ENCODE measurements at places on chromosomes 3 and 15.

DNA sequence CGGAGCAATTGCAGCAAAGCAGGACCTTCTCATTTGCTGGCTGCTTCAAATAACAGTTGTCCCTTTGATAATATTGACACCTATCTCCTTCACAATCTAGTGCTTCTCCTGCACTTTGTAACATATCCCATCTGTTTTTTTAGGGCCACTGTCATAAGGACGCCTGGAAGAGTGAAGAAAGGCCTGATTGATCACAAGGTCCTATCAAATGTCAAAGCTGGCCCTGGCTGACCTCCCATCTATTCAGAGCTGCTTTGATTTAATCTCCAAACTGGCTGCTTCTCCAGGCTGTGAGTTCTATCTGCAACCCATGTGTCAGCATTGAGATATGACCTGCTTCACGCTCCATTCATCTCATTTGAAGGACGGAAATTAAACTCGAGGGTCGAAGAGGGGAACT lies 601.2 kb upstream of the KCNMB2 start:
- no peak for DNase-seq

DNA sequence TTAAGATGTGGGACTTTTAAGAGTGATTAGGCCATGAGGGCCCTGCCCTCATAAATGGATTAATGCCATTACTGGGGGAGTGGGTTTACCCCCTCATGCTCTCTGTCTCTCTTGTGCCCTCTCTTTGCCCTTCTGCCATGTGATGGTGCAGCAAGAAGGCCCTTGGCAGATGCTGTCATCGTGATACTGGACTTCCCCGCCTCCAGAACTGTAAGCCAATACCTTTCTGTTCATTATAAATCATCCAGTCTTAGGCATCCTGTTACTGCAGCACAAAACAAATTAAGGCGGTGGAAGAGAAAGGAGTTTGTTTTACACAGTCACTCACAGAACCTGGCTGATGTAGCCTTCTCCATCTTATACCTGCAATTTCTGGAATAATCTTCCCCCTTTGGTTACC lies 360.3 kb upstream of the TBL1XR1 start:
- no peak for DNase-seq

GRCh38 chr3:152253514-152253913 lies 15.2 kb upstream of the MBNL1 start:
- no peak for DNase-seq

GRCh38 chr3:67296039-67296892 lies 298.2 kb downstream of the KBTBD8 start:
- DNase-seq: no peak

GRCh38 chr3:172270557-172271166 lies 177.6 kb downstream of the GHSR start:
- no peak for DNase-seq

GRCh38 chr15:89323825-89324224 lies 10.8 kb downstream of the POLG start:
- DNase-seq: no peak

DNA sequence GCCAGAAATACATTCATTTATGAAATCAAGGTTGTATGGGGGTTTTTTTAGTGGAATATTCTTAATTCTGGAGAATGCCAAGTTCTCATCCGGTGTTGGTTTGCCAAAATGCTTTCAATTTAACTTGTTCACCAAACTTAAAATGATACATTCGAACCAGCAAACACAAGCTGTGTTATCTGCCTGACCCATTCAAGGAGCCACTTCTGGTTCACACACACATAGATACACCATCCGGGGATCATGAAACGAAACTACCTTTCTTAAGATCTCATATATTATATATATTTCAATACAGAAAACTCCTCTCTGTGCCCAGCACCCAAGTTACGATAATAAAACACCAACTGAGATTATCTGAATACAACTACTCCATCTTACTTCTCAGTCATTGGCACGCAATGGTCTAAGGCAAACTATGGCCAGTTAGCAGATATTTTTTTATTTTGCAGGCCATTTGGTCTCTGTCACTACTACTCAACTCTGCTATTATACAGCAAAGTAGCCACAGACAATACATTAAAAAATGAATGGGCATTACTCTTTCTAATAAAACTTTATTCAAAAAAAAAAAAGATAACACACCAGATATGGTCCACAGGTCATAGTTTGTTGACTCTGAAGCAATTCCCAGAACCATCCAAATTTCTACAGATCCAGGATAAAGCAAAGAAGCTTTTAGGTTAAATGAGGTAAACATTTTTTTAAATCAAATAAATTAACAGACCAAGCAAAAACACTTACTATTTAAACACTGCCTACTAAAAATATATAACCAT lies 89.6 kb downstream of the TBL1XR1 start:
- no peak for DNase-seq

DNA sequence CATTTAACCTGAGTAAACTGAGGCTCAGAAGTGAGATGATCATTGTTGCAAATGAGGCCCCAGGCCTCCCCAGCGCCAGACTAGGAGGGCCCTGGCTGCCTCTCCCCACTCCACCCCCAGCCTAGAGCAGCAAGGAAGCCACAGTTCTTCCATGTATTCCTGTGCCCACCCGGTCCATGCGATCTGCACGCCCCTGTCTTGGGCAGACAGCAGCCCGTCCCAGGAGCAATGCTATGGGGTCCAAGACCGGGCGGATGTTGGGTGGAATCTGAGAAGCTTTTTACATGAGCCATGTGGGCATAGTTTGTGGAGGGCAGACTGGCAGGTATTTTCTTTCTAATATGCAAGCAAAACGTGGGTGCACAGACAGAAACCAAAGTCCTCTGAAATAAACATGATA lies 15.1 kb downstream of the SH2D7 start:
- DNase-seq: no peak

- no peak for DNase-seq
These were observed 27.2 kb downstream of the ACKR2 start for GRCh38 chr3:42836150-42837123.

GRCh38 chr3:155064920-155065319 lies 15.2 kb upstream of the MME start:
- DNase-seq: no peak

- DNase-seq: no peak
These were observed 668.7 kb downstream of the OTOL1 start for GRCh38 chr3:162165346-162165745.

DNA sequence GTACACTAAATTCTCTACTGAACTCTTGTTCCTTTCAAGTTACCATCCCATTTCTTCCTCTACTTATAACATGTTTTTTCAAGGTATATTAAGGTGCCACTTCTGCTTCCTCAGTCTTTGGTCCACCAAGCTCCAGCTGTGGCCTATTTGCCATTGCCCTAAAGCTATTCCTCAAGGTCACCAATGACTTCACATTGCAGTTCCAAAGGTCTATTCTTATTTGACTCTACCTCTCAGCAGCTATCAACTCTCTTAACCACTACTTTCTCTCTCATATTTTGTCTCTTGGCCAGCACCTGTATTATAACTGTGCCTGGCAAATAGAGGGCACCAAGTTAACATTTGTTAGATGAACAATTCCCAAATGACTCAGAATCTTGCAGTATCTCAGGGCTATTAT lies 354.7 kb downstream of the PLCL2 start:
- DNase-seq: no peak

DNA sequence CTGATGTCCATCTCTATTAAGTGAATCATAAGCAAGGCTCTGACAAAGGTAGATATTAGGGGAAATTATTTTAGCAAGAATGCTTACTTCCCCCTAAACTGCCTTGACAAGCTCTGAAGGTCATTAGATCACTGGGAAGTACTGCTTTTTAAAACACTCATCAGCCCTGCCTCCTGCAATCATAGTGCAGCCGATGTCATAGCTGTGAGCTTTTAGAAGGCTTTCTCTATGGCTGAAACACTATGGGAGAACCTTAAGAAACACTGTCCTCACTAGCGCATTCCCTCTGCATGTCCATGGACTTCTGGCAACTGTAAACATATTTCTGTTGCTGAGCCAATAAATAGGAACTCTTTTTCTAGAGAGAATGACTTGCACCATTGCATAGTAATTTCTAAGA lies 38.7 kb upstream of the PTPRG start:
- no peak for DNase-seq

- no peak for DNase-seq
These were observed 81.6 kb upstream of the LRRFIP2 start for GRCh38 chr3:37255990-37256308.

GRCh38 chr3:9340472-9340902 lies 22.4 kb upstream of the THUMPD3 start:
- no peak for DNase-seq

- no peak for DNase-seq
These were observed 27.6 kb upstream of the ZFAND6 start for GRCh38 chr15:80031841-80032240.

GRCh38 chr3:51400166-51400565 lies 9.1 kb downstream of the RBM15B start:
- DNase-seq: no peak

- no peak for DNase-seq
These were observed 68.7 kb upstream of the PRR23C start for GRCh38 chr3:139113231-139113992.

DNA sequence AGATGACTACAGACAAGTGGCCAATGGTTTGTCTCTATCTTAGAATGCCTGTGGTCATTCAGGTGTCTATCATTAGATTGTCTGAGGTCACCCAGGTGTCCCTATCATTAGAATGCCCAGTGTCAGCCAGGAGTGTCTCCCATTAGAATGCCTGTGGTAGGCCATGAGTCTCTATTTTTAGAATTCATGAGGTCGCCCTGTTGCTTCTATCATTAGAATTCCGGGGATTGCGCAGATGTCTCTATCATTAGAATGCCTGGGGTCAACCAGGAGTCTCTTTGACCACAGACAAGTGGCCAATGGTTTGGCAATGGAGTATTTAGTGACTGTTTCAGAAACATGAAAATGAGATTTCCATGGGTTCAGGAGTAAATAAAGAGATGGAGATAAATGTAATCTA lies 7.6 kb downstream of the RTP2 start:
- DNase-seq: no peak

GRCh38 chr3:58305882-58306711 lies at the start of the genes HTD2 and RPP14:
TSS of gene HTD2 (plus strand) at chr3:58306520. CDS start at chr3:58317614, 11,094 bp downstream.
TSS of gene RPP14 (plus strand) at chr3:58306245. CDS start at chr3:58310330, 4,085 bp downstream.
- DNase-seq: peak; percentile 98

GRCh38 chr3:13217253-13217652 lies 144.0 kb upstream of the IQSEC1 start:
- DNase-seq: no peak

- DNase-seq: no peak
These were observed 502.8 kb upstream of the TBL1XR1 start for GRCh38 chr3:177700117-177700516.

- no peak for DNase-seq
These were observed 36.0 kb downstream of the TSPAN3 start for GRCh38 chr15:77034695-77035489.

DNA sequence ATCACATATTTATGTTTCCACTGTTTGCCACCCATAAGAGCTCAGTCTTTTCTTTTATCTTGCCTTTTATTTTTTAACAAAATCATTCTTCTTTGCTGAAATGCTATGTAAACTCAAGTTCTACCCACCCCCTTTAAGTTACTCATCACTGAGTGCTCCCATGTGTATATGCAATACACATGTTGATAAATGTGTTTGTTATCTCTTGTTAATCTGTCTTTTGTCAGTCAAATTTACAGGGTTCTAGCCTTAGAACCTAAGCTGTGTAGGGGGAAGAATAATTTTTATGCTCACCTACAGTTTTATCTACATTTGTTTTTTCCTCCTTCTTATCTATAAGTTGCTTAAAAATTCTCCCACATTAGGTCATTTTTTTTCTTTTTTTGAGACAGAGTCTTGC lies 1195.9 kb downstream of the ROBO2 start:
- no peak for DNase-seq

DNA sequence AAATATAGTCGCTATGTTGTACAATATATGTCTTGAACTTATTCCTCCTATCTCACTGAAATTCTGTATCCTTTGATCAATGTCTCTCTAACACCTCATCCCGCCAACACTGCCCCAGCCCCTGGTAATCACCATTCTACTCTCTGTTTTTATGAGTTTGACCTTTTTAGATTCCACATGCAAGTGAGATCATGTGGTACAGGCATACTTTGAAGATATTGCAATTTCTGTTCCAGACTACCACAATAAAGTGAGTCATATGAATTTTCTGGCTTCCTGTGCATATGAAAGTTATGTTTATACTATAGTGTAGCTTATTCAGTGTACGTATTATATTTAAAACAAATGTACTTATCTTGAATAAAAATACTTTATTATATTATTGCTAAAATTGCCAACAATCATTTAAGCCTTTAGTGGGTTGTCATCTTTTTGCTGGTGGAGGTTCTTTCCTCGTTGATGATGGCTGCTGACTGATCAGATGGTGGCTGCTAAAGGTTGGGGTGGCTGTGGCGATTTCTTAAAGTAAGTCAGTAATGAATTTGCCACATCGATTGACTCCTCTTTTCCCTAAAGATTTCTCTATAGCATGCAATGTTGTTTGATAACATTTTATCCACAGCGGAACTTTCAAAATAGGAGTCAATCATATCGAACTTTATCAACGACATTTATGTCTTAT lies 257.2 kb downstream of the NFKBIZ start:
- no peak for DNase-seq

DNA sequence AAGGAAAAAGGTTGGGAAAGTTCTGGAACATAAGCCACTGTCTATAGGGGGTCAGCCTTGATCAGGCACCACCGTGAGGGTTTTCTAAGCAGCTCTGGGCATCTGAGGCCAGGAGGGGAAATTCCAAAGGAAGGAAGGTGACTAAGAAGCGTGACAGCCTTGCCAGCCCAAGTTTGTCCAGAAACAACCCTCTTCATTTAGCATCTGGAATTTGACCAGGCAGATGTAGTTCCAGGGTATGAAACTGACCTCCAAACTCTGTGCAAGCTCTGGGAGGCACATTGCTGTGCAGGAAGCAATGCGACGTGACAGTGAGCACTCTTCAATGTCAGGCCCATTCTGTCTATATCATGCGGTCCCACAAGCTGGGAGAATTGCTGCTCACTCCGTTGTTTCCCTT lies 85.4 kb upstream of the TPM1 start:
- no peak for DNase-seq

DNA sequence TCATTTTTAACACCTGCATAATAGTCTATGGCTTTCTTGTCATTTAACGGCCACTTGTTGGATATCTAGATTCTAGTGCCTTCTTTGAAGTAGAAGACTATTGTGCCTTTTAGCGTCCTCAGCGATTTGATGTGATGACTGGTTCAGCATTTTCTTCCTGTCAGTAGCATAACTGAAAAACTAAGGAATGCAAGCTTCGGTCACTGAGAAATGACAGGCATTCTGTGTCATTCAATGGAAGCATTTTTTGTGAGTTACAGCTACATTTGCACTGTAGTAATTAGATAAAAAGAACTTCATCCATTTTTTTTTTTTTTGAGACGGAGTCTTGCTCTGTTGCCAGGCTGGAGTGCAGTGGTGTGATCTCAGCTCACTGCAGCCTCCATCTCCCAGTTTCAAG lies 10.3 kb downstream of the NEK11 start:
- no peak for DNase-seq

GRCh38 chr3:64392001-64392400 lies 166.7 kb upstream of the PRICKLE2 start:
- no peak for DNase-seq

GRCh38 chr3:184552863-184553262 lies 8.7 kb upstream of the EPHB3 start:
- DNase-seq: no peak

DNA sequence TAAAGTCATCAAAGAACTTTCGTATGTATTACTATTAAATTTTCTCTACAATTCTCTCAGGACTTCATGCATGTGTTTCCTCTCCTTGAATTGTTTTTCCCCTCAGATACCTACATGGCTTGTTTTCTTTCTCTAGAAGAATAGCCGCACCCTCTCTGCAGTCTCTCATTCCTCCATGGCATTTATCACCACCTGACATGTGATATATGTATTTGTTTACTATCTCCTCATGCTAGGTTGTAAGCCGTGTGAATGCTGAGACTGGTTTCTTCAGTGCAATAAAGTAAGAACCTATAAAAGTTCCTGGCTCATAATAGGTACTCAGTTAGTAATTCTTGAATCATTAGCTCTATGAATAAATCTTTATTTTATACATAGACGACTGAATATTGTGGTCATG lies 149.2 kb downstream of the CNTN4 start:
- DNase-seq: no peak
